ENCODE measurements at places on chromosomes 2 and 18.

GRCh38 chr18:59792353-59792752 lies 95.1 kb upstream of the CCBE1 start:
- no peak for DNase-seq
- no peaks in the 10 kb centered on the region for H3K36me3 ChIP-seq
- H3K27ac ChIP-seq = no peak overlapping the region
- no peaks in the 10 kb centered on the region for H3K4me1 ChIP-seq
- H3K4me3 ChIP-seq = no peak overlapping the region

GRCh38 chr2:66050392-66050791 lies 384.5 kb upstream of the MEIS1 start:
- H3K27me3 ChIP-seq = no peaks in the 10 kb centered on the region
- no peak overlapping the region for H3K4me3 ChIP-seq
- no peak for DNase-seq
- H3K4me1 ChIP-seq = no peaks in the 10 kb centered on the region
- H3K27ac ChIP-seq = no peak overlapping the region

DNA sequence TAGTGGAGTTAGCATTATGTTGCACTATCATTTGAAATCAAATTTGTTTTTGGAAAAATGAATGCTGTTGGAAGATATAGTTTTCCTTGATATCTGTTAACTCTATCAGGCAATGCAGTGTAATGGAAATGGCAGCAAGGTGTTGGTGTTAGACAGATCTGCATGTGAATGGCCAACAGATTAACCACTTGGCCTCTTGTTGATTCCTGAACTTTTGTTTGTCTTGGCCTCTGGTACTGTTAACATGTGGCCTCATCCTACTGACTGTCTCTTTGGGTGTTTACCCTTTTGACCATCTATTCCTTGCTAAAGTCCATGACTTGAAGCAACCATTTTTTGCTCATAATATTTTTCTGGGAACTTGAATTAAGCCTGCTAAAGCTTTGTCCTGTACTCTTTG lies 110.2 kb upstream of the CDH2 start:
- no peaks in the 10 kb centered on the region for H3K36me3 ChIP-seq
- no peaks in the 10 kb centered on the region for H3K27me3 ChIP-seq
- no peak for DNase-seq

GRCh38 chr18:45782662-45783061 lies 42.8 kb upstream of the SIGLEC15 start:
- H3K27ac ChIP-seq = no peak overlapping the region
- H3K27me3 ChIP-seq = no peaks in the 10 kb centered on the region
- DNase-seq = no peak
- no peaks in the 10 kb centered on the region for H3K36me3 ChIP-seq
- no peaks in the 10 kb centered on the region for H3K4me1 ChIP-seq

GRCh38 chr2:60544954-60545560 lies 8.4 kb downstream of the BCL11A start:
- no peaks in the 10 kb centered on the region for H3K27me3 ChIP-seq
- peaks cover 65% of the 10 kb centered on the region for H3K36me3 ChIP-seq
- H3K4me1 ChIP-seq = peaks cover 97% of the 10 kb centered on the region
- DNase-seq = no peak
- peak overlapping the region; percentile 2 for H3K4me3 ChIP-seq

DNA sequence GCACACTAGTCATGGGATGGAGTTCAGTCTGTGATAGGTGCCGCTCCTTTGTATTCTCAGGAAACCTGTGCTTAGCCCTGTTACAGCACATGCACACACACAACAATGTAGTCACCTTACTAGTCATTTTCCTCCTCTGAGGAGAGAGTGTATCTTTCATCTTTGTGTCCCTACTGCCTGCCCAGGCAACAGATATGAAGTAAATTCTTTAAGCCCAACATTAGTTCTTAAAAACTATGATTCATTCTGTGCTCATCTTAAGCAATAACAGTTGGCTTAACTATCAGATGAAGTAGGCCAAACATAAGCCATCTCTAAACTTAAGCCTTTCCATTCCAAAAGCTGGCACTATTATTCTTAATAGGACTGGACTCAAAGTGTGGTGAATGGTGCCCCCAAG lies 186.5 kb downstream of the LNPK start:
- H3K27ac ChIP-seq = no peak overlapping the region
- H3K27me3 ChIP-seq = no peaks in the 10 kb centered on the region
- H3K36me3 ChIP-seq = no peaks in the 10 kb centered on the region
- no peaks in the 10 kb centered on the region for H3K4me1 ChIP-seq
- no peak overlapping the region for H3K4me3 ChIP-seq

GRCh38 chr2:210224591-210224940 lies 681 bp downstream of the ACADL start:
- H3K27me3 ChIP-seq = no peaks in the 10 kb centered on the region
- no peak overlapping the region for H3K4me3 ChIP-seq
- no peaks in the 10 kb centered on the region for H3K36me3 ChIP-seq
- no peak overlapping the region for H3K27ac ChIP-seq
- H3K4me1 ChIP-seq = no peaks in the 10 kb centered on the region

GRCh38 chr18:9403795-9404564 lies 69.4 kb downstream of the TWSG1 start:
- no peak overlapping the region for H3K4me3 ChIP-seq
- no peaks in the 10 kb centered on the region for H3K4me1 ChIP-seq
- peak; percentile 61 for DNase-seq
- H3K27ac ChIP-seq = no peak overlapping the region
- H3K27me3 ChIP-seq = no peaks in the 10 kb centered on the region

DNA sequence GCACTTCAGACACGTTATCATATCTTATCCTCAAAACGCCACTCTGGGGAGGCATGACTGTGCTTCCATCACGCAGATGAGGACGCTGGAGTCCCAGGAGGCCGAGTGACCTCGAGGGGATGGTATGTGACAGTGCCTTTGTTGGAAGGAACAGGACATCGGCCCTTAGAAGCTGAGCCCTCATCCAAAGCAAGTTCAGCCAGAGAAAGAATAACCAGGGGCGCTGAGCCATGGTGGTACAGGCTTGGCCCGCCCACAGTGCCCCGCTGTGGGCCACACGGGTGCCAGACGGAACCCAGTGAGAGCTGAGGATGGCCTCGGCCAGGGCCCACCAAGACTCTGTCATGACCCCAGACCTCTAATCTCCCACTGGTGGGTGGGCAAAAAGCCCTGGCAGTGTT lies 31.3 kb downstream of the HS1BP3 start:
- no peak overlapping the region for H3K4me3 ChIP-seq
- H3K36me3 ChIP-seq = no peaks in the 10 kb centered on the region
- no peaks in the 10 kb centered on the region for H3K4me1 ChIP-seq
- no peak overlapping the region for H3K27ac ChIP-seq

- H3K36me3 ChIP-seq = no peaks in the 10 kb centered on the region
- no peak for DNase-seq
- no peaks in the 10 kb centered on the region for H3K4me1 ChIP-seq
- H3K27ac ChIP-seq = no peak overlapping the region
These were observed 232.4 kb upstream of the RBMS1 start for GRCh38 chr2:160726046-160726445.

DNA sequence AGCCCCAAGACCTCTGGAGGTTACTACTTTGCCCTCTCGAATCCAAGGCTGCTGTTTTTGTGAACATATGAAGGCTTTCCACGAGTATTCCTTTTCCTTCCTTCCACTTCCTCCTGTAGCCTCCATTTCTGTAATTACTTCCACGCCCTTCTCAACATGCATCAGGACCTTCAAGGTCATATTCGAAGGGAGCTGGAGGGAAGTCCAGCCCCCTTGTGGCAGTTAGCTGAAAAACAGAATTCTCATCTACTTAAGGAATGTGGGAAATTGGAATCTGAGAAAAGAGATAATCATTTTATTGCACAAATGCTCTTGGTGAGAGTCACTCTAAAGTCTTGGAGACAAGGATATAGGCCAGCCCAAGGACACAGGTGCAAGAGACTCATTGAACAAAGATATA lies 1000.2 kb downstream of the TDRD15 start:
- H3K27ac ChIP-seq = no peak overlapping the region
- no peaks in the 10 kb centered on the region for H3K27me3 ChIP-seq
- peak; percentile 53 for DNase-seq
- no peaks in the 10 kb centered on the region for H3K4me1 ChIP-seq
- no peaks in the 10 kb centered on the region for H3K36me3 ChIP-seq

DNA sequence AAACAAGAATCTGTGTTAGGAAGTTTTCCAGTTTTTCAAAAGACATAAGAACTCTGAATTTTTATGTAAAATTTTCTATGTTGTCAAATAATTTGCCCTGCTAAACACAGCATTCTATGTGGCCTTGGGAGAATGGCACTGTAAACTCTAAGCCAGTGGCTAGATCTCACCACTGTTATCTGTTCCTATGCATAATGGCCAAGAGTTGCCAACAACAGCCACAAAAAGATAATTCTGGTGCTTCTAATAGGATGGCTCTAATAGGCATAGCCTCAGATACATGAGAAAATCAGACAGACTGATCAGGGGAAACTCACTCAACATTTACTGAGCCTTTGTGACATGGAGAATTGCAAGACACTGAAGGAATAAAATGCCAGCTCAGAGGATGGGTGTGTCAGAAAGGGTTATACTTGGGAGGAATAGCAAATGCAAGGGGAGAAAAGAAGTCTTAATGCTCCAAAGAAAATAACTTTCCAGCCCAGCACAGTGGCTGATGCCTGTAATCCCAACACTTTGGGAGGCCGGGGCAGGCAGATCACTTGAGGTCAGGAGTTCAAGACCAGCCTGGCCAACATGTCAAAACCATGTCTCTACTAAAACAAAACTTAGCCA lies 63.7 kb downstream of the COBLL1 start:
- no peak overlapping the region for H3K4me3 ChIP-seq
- H3K4me1 ChIP-seq = no peaks in the 10 kb centered on the region
- H3K27me3 ChIP-seq = no peaks in the 10 kb centered on the region
- no peak overlapping the region for H3K27ac ChIP-seq
- no peaks in the 10 kb centered on the region for H3K36me3 ChIP-seq

GRCh38 chr2:3470166-3470651 lies 49.1 kb downstream of the ADI1 start:
- peaks cover 3% of the 10 kb centered on the region for H3K36me3 ChIP-seq
- DNase-seq = no peak
- no peak overlapping the region for H3K4me3 ChIP-seq
- no peak overlapping the region for H3K27ac ChIP-seq

DNA sequence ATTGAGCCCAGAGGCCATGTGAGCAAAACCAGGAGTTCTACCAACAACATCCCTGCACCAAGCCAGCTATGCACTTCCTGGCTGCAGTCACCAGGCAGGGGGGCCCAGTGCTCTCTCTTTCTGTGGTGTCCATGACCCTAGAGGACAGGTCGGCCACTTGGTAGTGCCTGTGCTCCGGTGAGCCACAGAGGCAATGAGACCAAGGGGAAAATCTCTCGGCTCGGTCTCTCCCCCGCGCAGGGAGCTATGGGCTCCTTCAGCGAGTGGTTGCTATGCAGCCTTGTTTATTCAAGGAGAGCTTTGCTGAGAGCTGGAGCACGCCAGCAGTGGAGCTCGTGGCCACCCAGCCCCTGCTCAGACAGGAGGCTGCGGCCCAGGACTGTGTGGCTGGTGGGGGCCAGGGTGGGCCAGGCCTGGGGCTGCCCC lies at the start of gene TOGARAM2:
TOGARAM2 (plus strand) TSS at position 283 of the 426 bp plus-strand sequence. CDS start 13,537 bp downstream, outside the sequence.
- H3K4me3 ChIP-seq = no peak within 1 kb of the TSS
- no peak within 1 kb of the TSS for H3K27ac ChIP-seq
- no peaks in the 10 kb centered on the region for H3K27me3 ChIP-seq
- DNase-seq = no peak

- H3K27me3 ChIP-seq = no peaks in the 10 kb centered on the region
- peak overlapping the region; percentile 79 for H3K4me3 ChIP-seq
- peaks cover 24% of the 10 kb centered on the region for H3K4me1 ChIP-seq
- peaks cover 13% of the 10 kb centered on the region for H3K36me3 ChIP-seq
- peak; percentile 60 for DNase-seq
- H3K27ac ChIP-seq = 0 out of 2 replicates have a peak overlapping the region, but pooled peaks have one; percentile 1
These were observed 1.0 kb downstream of the IMPACT start for GRCh38 chr18:24427484-24427883.

DNA sequence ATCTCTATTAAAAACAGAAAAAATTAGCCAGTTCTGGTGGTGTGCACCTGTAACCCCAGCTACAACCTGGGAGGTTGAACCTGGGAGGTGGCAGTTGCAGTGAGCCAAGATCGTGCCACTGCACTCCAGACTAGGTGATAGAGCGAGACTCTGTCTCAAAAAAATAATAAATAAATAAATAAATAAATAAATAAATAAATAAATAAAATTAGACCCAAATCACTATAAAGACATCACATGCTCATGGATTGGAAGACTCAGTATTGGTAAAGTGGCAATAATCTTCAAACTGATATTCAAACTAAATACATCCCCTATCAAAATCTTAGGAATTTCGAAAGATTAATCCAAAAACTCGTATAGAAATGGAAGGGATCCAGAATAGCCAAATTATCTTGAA lies 15.5 kb upstream of the GALNT1 start:
- H3K4me3 ChIP-seq = no peak overlapping the region
- H3K27ac ChIP-seq = no peak overlapping the region
- no peaks in the 10 kb centered on the region for H3K36me3 ChIP-seq
- H3K4me1 ChIP-seq = peaks cover 24% of the 10 kb centered on the region

DNA sequence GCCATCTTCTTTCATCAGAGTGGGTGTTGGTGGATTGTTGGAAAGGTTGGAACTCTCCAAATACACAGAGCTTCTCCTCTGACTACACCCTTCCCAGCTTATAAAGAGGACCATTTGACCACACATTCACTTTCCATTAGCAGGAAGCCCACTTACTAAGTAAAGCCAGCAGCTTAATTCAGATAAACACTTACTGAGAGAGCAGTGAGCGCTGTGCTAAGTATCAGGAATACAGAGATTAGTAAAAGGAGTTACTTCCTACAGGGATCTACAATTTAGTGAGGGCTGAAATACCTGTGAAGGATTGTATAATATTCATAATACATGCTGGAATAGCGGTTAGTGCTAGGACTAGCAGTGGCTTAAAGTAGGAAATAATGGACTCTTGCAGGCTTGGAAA lies 343.0 kb downstream of the NYAP2 start:
- H3K27me3 ChIP-seq = no peaks in the 10 kb centered on the region
- no peak overlapping the region for H3K4me3 ChIP-seq
- no peak for DNase-seq
- no peaks in the 10 kb centered on the region for H3K4me1 ChIP-seq
